ENCODE measurements at places on chromosomes 6 and 20.

GRCh38 chr6:138477913-138478539 is 21.3 kb downstream of the NHSL1 start:
- no peak for DNase-seq

DNA sequence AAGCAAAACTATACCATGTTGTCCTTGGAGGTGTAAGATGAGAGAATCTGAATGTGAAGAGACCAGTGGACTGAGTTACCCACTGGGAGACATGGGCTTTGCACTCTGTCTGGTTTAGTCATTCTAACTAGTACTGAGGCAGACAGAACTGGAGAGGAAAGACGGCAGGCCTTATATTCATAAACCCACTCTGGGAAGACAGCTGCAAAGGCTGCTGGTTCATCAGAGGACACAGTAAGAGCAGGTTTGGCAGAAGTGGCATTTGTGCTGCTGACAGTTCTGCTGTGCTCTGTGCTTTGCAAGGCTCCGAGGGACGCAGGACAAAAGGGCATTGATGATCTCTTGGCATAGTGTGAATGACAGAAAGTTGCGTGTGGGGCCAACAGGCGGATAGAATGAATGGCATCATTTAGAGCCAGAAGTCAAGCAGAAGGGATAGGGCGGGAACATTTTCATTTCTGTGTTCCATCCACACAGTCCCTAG is 142.3 kb upstream of the TENT5A start:
- DNase-seq = no peak

DNA sequence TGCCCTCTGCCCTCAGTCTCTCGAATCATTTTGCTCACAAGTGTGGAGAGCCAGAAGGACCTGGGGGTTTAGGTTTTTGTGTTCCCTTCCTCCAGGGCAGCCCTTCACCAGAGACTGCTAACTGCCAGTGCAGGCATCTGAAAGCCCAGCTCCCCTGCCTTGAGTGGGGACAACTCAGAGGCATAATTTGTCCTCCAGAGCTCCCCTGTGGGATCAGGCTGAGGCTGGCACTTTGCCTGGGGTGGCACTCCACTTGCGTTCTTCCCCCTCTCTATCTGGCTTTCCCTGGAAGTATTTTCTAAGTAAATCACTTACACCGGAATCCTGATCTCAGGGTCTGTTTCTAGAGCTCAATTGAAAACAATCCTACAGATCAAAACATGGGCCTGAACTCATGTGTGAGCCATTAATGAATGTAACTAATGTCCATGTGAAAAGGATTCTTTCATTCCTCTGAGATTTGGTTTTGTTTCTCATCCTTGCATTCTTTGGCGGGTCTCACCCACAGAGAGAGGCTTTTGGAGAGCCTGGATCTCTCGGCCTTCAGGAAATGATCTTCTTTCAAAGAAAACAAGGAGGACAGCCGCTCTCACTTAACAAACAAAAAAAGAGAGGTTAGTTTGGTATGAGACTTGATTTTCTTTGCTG is 125.7 kb upstream of the RIPOR2 start:
- no peak for DNase-seq

- DNase-seq = no peak
Measured at GRCh38 chr20:37328149-37328945, 17.6 kb upstream of the SRC start.

- no peak for DNase-seq
Measured at GRCh38 chr20:41574802-41575389, 43.3 kb downstream of the CHD6 start.

GRCh38 chr6:34585108-34585507 is 29.0 kb upstream of the SPDEF start:
- no peak for DNase-seq

GRCh38 chr6:140985679-140986275 is 1146.9 kb upstream of the GJE1 start:
- no peak for DNase-seq

DNA sequence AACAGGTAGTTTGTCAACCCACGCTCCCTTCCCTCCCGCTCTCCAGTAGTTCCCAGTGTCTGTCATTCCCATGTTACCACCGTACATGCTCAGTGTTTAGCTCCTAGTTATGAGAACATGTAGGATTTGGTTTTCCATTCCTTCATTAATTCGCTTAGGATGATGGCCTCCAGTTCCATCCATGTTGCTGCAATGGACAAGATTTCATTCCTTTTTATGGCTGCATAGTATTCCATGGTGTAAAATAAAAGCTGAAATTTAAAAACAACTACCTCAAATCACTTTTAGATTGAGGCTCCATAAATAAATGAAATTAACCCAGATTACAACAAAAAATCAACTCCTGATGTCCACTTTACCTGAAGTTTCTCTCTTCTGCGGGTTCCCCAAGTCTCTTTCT is 190.6 kb downstream of the ZNF217 start:
- no peak for DNase-seq

GRCh38 chr6:168884646-168885086 is 369.0 kb downstream of the THBS2 start:
- peak; percentile 71 for DNase-seq

DNA sequence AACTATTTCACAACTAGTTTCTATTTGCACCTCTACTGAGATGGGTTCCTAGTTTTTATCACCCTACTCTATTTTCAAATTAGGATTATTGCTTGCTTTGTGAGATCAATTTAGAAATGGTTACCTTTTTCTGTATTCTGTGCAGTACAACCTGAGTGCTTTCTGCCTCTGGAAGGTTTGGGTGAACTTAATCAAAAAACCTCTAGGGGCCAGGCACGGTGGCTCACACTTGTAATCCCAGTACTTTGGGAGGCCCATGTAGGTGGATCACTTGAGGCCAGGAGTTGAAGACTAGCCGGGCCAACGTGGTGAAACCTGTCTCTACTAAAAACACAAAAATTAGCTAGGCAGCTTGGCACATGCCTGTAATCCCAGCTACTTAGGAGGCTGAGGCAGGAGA is 63.3 kb downstream of the SCAF8 start:
- DNase-seq = no peak

GRCh38 chr6:167787896-167788562 is 38.7 kb upstream of the AFDN start:
- no peak for DNase-seq

- peak; percentile 74 for DNase-seq
Measured at GRCh38 chr6:110484321-110484720, 7.9 kb upstream of the SLC22A16 start.

- DNase-seq = no peak
Measured at GRCh38 chr6:103707596-103708325, 1152.0 kb downstream of the HACE1 start.

- no peak for DNase-seq
Measured at GRCh38 chr6:30761791-30762429, 17.6 kb upstream of the IER3 start.

DNA sequence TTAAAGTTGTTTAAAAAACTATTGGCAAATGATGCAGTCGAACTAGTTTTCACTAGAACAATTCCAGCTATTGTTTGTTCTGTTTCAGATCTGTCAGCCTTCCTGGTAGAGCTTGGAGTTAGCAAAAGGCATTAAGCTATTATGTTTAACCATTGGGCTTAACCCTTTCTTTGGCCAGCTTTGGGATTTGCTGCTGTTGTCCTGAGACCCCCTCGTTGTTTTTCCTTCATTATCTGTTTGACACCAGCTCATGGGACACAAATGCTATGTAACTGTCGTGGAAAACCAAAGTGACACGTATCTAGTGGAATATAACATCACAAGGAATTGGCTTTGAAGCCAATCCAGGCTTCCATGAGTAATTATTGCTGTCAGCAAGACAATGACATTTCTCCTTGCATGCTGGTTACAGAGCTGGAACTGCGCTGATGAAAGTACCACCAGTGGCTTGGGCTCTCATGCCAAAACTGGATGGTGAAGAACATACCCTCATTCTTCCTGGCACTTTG is 96.0 kb downstream of the EYA2 start:
- DNase-seq = no peak

- no peak for DNase-seq
Measured at GRCh38 chr6:144929262-144929661, 644.1 kb downstream of the UTRN start.

DNA sequence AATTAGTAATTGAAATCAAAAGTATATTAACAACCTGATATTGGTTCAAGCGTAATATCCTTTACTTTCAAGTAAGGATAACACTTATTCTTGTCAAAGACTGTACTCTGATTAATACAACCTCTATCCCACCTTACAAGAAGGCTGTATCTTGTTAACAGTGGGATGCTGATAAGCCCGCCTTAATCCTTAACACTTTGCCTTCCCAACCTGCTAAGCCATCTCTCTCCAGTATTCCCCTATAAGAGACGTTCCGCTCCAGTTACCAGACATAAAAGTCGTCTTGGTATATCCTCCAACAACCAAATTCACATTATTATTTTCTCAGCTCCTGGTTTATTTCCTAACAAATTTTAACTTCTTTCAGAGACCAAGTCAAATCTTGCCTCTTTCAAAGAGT is 2.0 kb downstream of the BTBD9 start:
- no peak for DNase-seq

DNA sequence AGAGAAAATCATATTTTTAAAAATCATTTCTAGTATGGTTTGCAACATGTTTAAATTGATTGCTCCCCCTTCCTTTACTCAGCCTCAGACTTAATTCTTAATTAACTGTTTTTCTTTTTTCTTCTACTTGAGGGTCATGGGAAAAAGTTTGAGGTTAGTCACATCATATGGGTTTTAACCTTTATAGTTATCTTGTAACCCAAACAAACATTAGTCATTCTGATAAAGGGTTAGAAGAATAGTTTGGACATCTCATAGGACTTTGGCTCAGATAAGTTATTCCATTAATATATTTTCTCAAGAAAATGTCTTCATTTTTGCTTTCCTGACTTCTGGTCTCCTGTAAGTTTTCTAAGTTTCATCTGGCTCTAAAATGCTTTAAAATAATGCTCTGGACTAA is 34.5 kb upstream of the TSPYL1 start:
- peak; percentile 11 for DNase-seq

- no peak for DNase-seq
Measured at GRCh38 chr6:151757506-151757955, 50.0 kb upstream of the ESR1 start.

GRCh38 chr6:52537001-52537753 is 39.7 kb downstream of the TRAM2 start:
- no peak for DNase-seq
